Left cardiac atrium (tissue), 4 donors: ENCODE measurements at places on chromosomes 4 and X. TPM values are rescaled to one million over a fixed set of nuclear protein-coding genes. Genes with fewer than 3 reads are reported as not detected.

- peak; percentile 75 for DNase-seq
These were observed 6.7 kb upstream of the ART3 start for GRCh38 chr4:76067652-76068286.

DNA sequence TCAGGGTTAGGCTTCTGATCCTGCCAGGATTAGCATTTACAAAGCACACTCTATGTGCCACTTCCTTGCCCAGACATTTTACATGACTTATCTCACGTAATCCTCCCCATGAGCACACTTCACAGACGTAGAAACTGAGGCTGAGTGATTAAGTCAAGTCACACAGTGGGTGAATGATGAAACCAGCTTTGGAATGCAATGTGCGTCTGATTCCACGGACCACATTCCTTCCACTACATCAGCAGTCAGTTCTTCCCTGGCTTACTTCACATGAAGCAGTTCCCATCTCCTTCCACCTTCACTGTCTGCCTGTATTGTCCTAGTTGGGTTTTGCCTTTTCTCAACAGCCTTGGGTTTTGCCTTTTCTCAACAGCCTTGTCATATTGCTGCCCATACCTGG lies 134.3 kb upstream of the PPARGC1A start:
- no peak for DNase-seq

- DNase-seq = no peak
These were observed 1617.5 kb upstream of the TENM3 start for GRCh38 chr4:180625653-180626052.

DNA sequence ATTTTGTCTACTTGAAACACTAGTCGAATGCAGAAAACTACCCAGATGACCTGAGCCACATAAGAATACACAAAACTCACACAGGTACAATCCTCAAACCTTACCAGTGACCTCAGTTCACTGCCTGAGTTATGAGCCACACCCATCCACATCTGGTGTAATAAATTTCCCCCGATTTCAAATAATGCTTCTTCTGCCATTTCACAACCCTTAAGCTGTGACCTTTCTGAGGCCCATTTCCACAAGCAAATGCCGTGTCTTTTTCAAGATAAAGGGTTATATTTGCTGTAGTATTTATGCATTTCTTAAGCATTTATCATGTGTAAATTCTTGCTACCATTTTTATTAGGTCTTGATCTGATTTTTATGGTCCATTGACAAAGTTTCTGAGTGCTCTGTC lies 1.8 kb upstream of the ARHGEF38 start:
- DNase-seq = no peak

Gene ENPP6
- 0.06 TPM for total RNA-seq

- no peak for DNase-seq
These were observed at the start of gene GPR101 for GRCh38 chrX:137033774-137034507. GPR101 (minus strand) TSS chrX:137033995; CDS start chrX:137031674, 2,321 bp downstream.

DNA sequence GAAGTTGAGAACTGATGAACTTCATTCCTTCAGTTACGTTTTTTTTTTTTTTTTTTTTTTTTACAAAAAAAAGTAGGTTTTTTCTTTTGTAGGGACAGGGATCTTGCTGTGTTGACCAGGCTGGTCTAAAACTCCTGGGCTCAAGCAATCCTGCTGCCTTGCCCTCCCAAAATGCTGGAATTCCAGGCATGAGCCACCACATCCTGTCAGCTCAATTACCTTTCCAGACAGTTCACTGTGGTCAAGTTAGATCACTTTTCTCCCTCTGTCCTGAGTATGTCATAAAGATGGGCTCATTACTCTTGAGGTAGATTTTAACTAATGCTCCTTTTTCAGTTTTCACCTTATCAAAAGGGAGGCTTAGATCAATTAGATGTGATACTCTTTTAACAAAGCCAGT lies 10.8 kb upstream of the NR3C2 start:
- DNase-seq = no peak

GRCh38 chrX:128052303-128052702 lies at the start of gene ACTRT1:
ACTRT1 (minus strand) TSS chrX:128052403; CDS start chrX:128052206, 197 bp downstream.
- DNase-seq = no peak

DNA sequence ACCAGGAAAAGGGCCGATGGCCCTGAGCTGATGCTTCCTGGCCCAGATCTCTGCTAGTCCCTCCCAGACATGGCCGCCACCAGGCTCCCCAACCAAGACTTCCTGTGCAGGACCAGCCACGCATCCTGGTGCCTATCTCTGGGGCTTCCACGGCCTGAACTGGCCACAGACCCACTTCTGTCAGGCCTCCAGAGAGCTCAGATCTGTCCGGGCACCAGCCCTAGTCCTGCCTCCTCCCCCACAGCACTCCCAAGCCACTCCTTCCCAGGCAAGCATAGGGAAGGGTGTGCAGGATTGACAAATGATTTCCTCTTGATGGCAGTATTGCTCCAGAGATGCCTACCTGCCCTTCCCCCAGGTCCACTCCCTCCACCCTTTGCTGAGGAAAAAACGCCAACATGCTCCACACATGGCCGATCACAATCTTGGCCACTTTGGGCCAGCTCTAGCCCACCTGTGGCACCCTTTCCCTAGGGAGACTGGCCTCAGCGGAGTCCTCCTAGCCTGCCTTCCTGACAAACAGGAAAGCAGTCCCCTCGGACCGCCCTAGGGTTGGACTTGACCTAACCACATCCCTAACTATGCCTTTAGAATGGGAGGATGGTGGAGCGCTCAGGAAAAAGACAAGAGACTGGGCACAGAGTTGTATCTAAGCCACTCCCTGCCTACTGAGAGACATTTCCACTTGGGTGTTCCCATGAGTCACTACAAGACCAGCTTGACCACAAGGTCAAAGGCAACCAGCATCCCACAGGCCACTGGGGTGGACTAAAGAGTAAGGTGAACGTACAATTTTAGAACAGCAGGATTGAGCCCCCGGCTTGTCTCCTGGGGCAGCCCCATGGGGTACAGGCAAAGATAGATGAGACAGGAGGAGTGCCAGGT lies 277.5 kb upstream of the AGTR2 start:
- DNase-seq = peak; percentile 49

- no peak for DNase-seq
These were observed 40.2 kb upstream of the FAM9C start for GRCh38 chrX:13084611-13085010.

Gene ARL13A
- not detected for total RNA-seq

DNA sequence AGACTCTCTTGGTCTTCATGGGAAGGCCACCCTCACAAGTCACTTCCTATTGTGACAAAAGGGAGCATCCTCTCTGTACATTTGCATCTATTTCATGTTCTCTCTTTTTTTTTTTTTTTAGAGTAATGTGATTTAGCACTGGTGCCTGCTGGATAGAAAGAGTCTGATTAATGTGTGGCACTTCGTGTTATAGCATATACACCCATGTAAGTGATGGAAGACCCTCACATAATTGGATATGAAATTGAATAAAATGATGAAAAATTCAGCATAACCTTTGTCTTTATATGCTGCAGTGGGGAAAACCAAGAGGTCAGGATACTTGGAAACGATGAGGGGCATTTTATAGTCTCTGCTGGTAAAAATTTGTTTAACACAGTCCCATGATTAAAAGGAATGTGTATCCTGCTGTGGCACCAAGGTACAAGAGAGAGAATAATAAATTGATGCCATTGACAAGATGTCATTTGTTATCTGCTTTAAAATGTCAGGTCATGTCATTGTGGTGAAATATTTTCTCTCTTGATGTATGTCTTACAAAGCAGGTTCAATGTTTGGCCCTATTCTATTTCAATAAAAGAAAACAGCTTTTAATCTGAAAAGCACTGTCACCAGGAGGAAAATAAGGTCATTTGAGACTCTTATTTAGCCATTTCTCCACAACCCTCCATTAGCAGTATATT lies 1115.4 kb downstream of the STPG2 start:
- DNase-seq = no peak

GRCh38 chr4:4709736-4710135 lies 149.7 kb upstream of the MSX1 start:
- DNase-seq = no peak

DNA sequence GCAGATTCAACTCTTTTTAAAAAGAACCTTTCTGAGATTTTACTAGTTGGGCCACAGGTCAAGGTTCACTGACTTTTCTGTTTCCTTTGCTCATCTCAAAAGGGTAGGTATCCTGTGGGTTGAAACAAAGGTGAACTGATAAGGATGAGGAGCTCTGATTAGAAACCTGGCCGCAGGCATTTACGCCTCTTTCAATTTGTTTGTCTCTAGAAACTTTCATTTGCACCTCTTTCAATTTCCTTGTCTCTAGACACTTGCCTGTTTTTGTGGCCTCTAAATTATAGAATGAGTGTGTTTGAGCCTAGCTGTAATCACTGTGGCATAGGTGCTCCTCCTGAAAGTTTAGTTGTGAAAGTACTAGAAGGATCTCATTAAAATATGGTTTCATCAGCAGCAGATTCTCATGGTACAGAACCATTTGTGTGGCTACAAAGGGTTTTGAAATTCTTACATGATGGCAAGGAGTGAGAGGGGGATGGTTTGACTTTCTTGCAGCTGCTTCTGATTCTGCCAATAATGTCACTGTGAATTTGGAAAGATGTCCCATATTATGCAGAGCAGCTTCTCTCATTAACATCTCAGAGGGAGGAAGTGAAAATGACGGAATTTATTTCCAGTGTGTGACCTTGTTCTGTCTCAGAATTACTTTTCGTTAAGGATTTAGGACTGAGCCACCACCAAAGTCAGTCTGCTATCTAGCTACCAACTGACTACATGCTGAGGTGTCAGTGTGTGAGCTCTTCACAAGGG lies 142.2 kb downstream of the SH2D1A start:
- DNase-seq = no peak

Gene GAB3
- 18.1 TPM for total RNA-seq

GRCh38 chr4:56434599-56435139 lies 746 bp downstream of the PPAT start:
- peak; percentile 60 for DNase-seq

GRCh38 chr4:118254368-118254767 lies 98.4 kb downstream of the PRSS12 start:
- no peak for DNase-seq

Gene FRMD7
- total RNA-seq = not detected

DNA sequence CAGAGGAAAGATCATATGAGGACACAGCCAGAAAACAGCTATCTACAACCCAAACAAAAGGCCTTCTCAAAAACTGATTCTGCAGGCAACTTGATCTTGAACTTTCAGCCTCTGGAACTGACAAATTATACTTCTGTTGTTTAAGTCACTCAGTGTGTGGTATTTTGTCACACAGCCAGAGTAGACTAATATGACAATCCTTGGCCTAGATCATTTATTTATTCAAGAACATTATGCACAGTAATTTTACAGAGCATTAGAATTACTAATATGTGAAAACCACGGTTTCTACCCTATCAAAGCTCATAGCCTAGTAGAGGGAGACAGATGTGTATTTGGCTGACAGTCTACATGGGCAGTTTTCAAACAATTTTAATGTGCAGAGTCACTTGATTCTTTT lies 167.8 kb upstream of the PCDH18 start:
- DNase-seq = no peak

DNA sequence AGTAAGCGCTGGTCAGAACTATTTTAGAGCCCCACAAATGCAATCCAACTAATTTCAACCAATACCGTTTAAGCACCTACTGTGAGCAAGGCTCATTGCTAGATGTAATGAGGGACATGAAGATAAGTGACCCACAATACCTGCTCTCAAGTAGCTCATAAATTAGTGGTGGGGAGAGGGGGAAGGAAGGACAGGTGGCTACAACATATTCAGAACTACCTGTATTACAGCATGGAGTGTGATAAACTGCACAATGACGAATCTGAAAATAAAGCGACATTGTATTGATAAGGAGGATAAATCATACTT lies 311.6 kb upstream of the DIAPH2 start:
- no peak for DNase-seq

Gene HOPX
- 9.6 TPM for total RNA-seq

Gene PQBP1
- 49.5 TPM for total RNA-seq

Gene ARHGEF38
- total RNA-seq = not detected

GRCh38 chr4:142776026-142776425 lies 70.1 kb downstream of the INPP4B start:
- no peak for DNase-seq

DNA sequence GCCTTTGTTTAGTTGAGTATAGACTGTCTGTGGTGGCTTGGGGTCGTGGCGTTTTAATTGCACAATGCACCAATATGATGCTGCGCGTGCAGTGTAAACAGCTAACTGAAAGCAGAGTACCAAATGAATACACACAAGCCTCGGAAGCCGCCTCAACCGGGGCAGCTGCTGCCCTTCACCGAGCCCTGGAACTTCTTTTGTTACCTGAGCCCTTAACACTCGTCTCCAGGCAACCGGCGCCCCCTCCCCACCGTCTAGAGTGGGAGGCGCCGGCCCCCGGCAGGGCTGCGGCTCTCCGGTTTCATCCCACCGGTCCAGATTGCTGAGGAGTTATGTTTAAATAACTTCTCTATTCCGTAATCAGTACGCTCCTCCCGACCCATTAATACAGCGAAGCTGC lies 173.2 kb upstream of the TBL1X start:
- no peak for DNase-seq

DNA sequence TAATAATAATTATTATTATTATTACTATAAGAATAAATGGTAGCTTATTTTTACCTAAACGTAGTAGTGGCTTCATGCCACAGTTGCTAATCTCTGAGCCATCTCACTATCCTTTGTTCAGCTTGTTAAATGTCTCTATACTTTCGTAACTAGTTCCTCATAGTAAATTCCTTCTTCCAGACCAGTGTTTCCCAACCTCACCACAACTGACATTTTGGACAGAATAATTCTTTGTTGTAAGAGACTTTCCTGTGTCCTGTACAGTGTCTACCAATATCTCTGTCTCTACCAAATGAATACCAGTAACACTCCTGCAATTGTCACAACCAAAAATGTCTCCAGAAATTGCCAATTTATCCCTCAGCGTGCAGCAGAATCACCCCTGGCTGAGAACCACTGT lies 1040.9 kb downstream of the DMD start:
- DNase-seq = no peak

GRCh38 chrX:71103110-71103983 lies 3.2 kb downstream of the CXorf65 start:
- no peak for DNase-seq

Gene TMEM150C
- total RNA-seq = 12.1 TPM

Gene GLRA2
- total RNA-seq = not detected

GRCh38 chrX:150361777-150362351 lies 1.3 kb upstream of the MAMLD1 start:
- DNase-seq = peak; percentile 34

Gene FGFBP1
- not detected for total RNA-seq

DNA sequence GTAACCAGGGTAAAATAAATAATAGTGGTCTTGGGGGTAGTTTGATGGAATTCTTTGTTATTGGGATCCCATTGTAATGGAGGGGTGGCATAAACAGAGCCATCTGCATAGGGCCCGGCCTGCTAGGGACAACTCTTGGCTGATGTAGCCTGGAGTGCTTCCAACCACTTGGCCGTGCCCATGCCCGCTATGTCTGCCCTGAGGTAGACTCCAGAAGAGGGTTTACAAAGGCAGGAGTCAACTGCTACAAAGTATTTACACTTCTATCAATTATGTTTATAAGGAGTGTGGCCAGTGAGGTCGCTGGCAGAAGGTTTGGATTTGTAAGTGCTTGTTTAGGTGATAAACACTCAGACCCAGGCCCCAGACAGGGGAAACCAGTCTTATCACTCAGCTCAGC lies 8.1 kb downstream of the RASL11B start:
- DNase-seq = peak; percentile 39

Gene EGFL6
- not detected for total RNA-seq
